ENCODE measurements at places on chromosomes 6 and 20.

DNA sequence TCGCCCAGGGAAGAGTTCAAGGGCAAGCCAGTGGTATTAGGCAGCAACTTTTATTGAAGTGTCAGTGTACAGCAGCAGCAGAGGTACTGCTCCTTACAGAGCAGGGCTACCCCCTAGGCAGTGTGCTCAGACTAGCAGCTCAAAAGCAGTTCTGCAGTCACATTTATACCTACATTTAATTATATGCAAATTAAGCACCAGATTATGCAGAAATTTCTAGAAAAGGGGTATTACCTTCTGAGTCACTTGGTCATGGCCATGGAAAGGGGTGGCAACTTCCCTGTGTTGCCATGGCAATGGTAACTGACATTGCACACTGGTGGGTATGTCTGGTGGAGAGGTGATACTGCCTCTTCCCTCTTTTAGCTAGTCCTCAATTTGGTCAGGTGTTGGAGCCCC lies 2.1 kb upstream of the ZKSCAN4 start:
- peak; percentile 12 for DNase-seq

GRCh38 chr6:111852725-111853124 lies 20.5 kb downstream of the FYN start:
- DNase-seq: no peak

GRCh38 chr6:70566751-70567382 lies at the start of gene SDHAF4:
TSS of gene SDHAF4 (plus strand) at chr6:70566930. CDS start at chr6:70566941, 11 bp downstream.
- peak; percentile 97 for DNase-seq

DNA sequence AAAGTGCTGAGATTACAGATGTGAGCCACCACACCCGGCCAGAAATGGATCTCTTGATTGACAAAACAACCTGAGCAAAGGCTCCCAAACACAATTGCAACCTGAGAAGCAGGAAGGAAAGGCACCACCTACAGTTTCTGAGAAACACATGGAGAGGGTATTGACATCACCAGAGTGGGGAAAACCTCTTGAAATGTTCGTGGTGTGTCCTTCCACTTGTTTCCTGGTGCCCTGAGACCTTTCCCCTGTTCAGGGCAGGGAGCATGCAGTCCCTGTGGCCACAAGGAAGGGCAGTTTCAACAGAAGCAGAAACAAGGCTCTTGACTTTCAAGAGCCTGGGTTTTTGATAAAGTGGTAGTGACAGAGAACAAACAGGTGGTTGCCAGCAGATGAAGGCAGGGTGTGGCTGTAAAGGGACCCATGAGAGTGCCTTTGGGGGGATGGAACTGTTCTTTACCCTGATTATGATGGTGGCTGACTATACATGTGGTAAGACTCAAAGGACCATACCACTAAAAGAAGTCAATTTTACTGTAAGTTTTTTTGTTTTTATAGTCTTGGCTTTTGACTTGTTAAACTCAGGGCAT lies 3.2 kb upstream of the BPIFA1 start:
- no peak for DNase-seq

DNA sequence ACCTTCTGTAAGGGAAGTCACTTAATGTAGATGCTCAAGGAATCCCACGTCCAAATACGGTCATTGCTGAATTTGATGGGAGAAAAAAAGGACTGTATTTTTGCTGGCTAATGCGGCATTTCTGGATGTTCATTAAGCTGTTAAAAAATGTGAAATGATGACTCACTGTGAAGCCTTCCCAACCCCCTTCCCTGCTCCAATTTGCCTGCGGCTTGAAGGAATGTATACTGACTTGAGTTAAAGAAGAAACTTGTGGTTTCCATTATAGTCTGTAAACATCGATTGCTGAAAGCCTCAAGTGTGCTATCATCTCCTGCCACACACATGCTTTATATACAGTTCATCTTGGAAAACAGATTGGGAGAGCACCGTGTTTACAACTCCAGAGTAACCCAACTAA lies 249.1 kb upstream of the JAG1 start:
- no peak for DNase-seq

DNA sequence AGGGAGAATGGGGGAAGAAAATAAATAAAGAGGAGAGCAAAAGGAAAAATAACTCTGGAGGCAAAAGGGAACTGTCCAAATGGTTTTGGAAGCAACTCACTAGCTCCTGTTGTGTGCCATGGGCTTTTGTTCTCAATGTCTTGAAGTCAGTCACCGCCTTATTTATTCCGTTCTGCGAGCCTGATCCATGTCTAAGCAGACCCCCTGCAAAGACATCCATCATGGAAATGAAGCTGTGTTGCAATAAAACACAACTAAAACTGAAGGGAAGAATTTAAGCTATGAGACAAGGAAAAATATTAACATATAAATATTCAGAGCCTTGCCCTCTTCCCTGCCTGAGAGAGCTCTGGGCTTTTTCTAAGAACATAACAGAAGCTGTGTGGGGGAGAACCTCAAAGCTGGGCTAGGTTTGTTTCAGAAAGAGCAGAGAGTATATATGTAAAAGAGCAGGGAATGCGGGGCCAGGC lies 373.2 kb upstream of the CNR1 start:
- peak; percentile 22 for DNase-seq

- DNase-seq: peak; percentile 91
Measured at GRCh38 chr20:33663161-33664084, 1.3 kb downstream of the C20orf144 start.

DNA sequence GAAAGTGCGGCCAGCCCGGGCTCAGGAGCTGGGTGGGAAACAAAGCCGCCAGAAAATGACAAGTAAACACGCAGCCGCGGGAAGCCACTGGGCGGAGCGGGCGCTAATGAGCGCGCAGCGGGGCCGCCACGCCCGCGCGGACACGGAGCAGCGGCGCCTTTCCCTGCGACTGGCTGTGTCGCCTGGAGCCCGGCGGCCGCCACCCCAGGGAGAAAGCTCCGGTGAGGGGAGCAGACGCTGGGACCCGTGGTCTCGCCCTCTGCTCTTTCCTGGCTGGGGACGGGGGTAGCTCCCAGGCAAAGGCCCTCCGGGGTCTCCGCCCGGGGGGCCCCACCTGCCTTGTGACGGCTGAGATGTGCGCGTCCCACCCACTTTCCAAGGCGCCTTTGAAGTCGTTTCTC lies 54.9 kb downstream of the PRR18 start:
- DNase-seq: peak; percentile 48

DNA sequence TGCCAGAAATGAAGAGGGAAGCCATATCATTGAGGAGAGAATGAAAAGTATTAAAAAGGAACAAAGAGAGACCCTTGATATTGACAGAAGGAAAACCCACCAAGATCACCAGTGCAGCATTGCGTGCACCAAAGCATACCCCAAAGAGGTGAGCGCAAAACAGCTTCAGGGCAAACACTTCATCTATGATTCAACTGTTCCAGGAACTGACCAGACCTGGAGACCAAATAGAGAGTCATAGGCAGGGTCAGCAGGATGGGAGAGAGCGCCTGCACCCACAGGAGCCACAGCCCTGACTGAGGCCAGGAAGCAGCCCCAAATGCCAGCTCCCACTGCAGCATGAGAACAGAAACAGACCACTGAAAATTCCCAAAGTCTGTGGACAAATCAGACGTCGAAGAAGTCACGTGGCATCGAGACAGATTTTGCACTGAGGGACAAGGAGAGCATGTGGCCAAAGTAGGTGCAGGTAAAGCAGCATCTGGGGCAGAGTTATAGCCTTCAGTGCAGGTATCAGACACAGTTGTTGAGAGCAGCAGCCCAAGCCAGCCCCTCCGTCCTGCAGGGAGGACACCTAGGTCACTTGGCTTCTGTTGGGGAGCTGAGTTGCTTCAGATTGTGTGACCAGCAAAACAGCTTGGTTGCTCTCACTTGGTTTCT lies 29.3 kb downstream of the CHRNA4 start:
- no peak for DNase-seq

DNA sequence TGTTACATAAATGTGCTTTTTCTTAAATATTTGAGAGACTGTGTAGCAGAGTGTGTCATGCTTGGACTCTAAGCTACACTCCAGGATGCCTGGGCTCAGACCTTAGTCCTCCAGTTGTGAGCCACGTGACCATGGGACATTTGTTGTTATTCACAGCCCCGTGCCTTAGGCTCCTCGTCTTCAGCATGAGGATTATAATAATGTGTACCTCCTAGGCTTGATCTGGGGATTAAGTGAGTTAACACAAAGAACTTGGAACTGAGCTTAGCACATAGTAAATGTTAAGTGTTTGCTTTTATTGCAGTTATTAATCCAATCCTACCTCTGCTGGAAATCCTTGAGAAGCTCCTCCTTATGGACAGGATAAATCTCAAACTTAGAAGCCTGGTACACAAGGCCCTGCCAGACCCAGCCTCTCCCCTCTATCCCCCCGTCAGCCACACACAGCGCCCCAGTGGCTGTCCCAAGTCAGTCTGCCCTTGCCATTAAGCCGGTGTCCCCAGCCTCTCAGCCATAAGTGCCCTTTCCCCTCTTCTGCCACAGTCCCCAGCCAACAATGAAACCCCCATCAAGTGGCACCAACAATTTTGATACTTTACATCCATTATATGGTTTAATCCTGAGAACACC lies 177.5 kb downstream of the TMEM242 start:
- DNase-seq: no peak

GRCh38 chr6:157144859-157145568 lies 178.3 kb downstream of the TMEM242 start:
- DNase-seq: no peak
